ENCODE measurements at places on chromosomes 6 and 20. TPM values are rescaled to one million over a fixed set of nuclear protein-coding genes. Genes with fewer than 3 reads are reported as not detected.

- no peak for DNase-seq
Observed at GRCh38 chr6:33607126-33607783, 13.9 kb upstream of the ITPR3 start.

DNA sequence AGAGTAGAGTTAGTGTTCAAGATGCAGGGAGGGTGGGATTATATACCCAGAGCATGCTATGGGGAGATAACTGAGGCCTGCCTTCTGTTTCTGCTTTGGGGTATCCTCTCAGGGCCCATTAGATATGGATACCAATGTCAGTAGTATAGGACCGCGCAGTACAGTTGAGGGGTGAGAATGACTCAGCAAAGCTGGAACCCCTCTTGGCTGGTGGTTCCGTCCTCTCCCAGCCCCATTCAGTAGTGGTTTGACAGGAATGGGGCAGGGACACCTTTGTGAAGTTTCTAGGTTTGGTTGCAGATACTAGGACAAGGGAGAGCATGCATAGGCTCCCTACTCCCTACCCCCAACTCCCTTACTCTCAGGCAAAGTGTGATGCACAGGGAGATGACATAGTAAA, 47.8 kb downstream of the EIF2S2 start:
- no peak for DNase-seq

DNA sequence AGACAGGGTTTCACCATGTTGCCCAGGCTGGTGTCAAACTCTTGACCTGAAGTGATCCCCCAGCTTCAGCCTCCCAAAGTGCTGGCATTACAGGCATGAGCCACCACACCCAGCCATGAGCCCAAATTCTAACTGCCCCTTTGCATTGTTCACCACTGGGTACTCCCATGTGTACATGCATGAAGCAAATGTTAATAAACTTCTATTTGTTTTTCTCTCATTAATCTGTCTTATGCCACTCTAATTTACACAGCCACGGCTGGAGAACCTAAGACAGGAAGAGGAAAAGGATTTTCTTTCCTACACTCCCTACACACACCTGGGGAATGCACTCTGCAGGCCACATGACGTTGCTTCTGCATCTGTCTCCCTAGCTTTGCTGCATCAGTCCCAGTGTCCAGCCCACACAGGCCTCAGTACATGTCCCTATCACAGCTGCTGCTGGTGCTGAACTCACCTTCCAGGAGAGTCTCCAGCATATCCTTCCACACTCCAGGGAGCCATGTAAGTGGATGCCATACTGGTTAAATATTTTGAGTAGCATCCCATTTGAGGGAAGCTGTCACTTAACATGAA, 13.3 kb downstream of the OR2H2 start:
- DNase-seq: no peak

The KHDC1 gene
- polyA plus RNA-seq: 1.0 TPM

DNA sequence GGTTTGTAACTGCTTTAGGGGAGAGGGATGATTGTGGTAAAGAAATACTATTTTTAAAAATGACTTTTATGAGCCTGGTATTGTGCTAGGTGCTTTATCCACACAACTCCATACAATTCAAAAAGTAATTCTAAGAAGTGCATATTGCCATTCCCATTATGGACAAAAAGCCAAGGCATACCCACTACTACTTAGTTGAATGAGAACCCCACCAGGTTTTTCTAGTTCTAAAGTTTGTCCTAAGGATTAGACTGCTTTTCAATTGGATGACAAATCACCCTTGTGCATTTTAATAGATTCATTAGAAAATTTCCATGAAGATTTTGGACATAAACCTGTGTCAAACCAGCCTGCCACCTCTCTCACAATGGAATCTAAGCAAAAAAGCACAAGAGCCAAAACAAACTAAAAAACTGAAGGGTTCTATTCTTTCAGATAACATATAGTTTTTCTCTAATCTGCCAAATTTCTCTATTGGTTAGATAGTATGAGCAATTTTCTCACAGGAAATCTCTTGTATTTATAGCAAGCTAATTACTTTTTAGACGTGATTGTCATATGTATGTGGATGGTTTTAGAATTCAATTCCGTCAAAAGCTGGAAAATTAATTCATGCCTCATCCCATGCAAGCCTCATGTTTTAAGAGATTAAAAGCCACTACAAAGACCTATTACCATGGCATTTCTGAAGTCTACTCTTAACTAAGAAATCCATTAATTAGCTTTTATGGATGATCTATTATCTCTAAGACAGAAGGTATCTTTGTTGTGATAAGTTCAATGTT, 325.5 kb downstream of the RNGTT start:
- no peak for DNase-seq

DNA sequence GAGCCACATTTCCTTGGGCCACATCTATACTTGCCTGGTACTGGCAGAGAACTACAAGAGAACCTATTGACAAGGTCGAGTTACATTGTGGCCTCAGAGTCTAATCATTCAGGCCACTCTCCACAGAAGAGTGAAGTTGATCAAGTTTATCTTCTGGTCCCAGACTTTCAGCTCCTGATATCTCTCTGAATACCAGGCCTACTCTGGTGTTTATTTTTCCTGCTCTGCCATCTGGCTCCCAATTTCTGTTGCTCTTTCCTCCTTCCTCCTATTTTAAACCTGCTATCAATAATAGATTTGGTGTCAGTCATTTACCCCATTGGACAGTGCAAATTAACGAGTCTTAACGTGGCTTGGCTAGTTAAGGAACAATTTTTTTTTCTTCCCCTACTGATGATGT, 46.6 kb downstream of the SCGN start:
- DNase-seq: no peak

DNA sequence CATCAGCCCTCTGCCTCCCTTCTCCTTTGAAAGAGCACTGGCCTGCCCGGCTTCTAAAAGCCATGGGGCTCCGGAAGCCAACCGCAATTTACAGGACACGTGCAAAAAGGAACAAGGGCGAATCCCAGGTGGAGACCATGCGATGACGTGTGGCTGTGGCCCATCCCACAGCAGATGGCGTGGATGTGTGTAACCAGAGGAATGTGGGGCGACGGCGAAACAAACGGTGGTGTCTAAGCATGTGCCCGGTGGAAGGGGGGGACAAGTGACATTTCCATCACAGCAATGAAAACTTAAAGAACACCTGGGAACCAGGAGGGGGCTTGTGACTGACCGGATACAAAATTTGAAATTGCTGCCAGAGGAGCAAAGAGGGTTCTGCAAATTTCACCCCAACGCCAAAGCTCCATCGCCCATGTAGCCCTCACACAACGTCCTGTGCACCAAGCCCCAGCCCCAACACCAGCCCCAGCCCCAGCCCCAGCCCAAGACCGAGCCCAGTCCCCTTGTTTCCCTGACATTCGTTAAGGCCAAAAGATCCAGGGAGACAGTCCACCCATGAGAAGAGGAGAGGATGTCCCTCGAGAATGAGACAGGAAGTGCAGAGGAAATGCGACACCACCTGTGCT, 159.7 kb upstream of the ZNF337 start:
- no peak for DNase-seq
